ENCODE measurements at places on chromosomes 4 and X. TPM values are rescaled to one million over a fixed set of nuclear protein-coding genes. Genes with fewer than 3 reads are reported as not detected.

The AR gene
- 3.5 TPM for total RNA-seq

The SATL1 gene
- not detected for total RNA-seq

The RHOXF2B gene
- total RNA-seq = under 0.01 TPM

The CPZ gene
- total RNA-seq = 14.5 TPM

The CFP gene
- total RNA-seq = 0.14 TPM

The CXorf38 gene
- total RNA-seq = 5.8 TPM

The DOK7 gene
- total RNA-seq = not detected

The EPHA5 gene
- 19.0 TPM for total RNA-seq
